ENCODE measurements at places on chromosomes 6 and 20. TPM values are rescaled to one million over a fixed set of nuclear protein-coding genes. Genes with fewer than 3 reads are reported as not detected.

Gene PACRG
- polyA plus RNA-seq: 9.0 TPM

Gene BNIP5
- polyA plus RNA-seq: not detected

Gene SCGN
- not detected for polyA plus RNA-seq

Gene ZSCAN23
- 1.2 TPM for polyA plus RNA-seq

Gene SNX3
- polyA plus RNA-seq: 427 TPM

Gene RBBP8NL
- polyA plus RNA-seq: not detected

Gene SLC17A9
- not detected for polyA plus RNA-seq

Gene SYNE1
- 131 TPM for polyA plus RNA-seq
